ENCODE measurements at places on chromosomes 4 and X.
A peak's percentile ranks its signal among the peaks of the same experiment; 100 is the strongest.

DNA sequence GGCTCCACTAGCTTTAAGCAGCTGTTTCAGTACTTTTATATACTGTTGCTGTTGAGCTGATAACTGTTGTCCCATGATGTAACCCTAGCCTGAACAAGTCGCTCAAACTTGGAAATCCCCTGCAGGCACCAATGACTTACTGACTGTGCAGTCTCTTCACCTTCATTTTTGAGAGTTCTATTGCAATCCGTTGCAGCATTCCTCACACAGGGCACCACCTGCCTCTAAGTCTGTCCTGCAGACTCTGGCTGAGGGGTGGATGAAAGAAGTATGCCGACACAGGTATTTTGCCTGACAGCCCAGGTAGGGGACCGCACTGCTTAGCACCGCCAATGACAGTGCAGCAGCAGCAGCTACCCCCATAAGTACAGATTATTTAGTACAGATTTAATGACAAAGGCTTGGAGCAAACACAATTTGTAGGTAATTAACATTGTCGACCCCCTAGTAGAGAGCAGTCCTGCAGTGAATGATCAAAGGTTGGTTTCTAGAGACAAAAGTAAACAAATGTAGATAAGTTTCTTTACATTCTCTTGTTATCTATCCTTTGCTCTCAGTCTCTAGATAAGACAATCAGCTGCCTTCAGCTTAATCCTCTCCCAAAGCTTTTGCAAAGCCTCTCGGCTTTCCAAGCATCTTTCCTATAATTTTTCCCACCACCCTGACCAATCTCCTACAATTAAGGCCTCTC, 205.0 kb downstream of the PABPC4L start:
- no peak overlapping the region for H3K27ac ChIP-seq
- H3K4me1 ChIP-seq, result no peaks in the 10 kb centered on the region
- no peaks in the 10 kb centered on the region for H3K27me3 ChIP-seq
- DNase-seq, result no peak

- no peaks in the 10 kb centered on the region for H3K36me3 ChIP-seq
- no peak overlapping the region for H3K27ac ChIP-seq
- H3K4me3 ChIP-seq, result no peak overlapping the region
- peak; percentile 65 for DNase-seq
Measured at GRCh38 chrX:13898083-13898482, 81.2 kb upstream of the GPM6B start.

DNA sequence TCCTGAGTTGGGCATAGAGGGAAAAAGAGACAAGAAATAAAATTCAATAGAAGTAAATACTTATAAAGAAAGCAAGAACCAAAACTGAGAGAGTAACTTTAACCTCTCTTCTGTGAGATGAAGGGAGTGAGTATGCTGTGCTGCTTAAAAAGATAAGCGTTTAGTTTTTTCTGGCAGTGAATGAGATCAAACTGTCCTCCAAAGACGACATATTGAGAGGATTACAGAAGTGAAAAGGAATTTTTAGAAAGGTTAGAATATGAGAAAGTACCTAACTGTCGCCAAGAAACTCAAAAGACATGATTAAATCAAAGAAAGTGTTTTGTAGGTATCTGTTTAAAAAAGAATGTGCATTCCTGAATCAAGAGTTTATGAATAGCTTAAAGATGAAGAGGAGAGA, 16.0 kb downstream of the GAB1 start:
- peak overlapping the region; percentile 68 for H3K27ac ChIP-seq
- no peaks in the 10 kb centered on the region for H3K27me3 ChIP-seq
- H3K4me3 ChIP-seq, result peak overlapping the region; percentile 17
- no peaks in the 10 kb centered on the region for H3K36me3 ChIP-seq

GRCh38 chr4:93960916-93961315, 132.4 kb downstream of the ATOH1 start:
- DNase-seq, result no peak
- H3K27ac ChIP-seq, result no peak overlapping the region
- H3K4me1 ChIP-seq, result no peaks in the 10 kb centered on the region
- no peak overlapping the region for H3K4me3 ChIP-seq

DNA sequence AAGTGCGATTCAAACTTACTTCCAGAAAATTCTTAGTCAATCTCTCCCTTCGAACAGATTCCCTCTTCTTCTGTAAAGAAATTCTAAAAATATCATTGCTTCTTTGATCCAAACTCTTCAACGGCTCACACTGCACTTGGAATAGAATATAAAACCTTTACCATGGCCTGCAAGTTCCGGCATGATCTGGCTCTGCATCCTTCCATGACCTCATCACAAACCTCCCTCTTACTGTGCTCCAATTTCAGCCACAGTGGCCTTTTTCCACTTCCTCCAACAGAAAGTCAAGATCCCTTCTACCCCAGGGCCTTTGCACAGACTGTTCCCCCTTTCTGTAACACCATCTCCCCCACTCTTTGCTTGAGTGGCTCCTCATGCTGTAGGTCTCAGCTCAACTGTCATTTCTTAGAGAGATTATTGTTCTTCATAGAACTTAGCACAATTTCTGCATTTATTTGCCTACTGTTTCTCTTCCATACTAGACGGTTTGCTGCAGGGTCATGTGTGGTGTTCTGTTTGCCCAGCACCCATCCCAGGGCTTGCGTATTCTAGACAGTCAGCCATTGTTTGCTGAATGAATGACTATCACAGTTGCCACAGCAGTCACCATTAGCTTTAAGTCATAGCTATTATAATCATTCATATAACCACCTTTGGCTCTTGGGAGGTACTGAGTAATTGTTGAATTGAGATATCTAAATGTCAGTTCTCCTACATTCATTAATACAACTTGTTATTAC, 1.9 kb upstream of the STOX2 start:
- no peaks in the 10 kb centered on the region for H3K4me1 ChIP-seq
- no peak overlapping the region for H3K27ac ChIP-seq
- no peaks in the 10 kb centered on the region for H3K27me3 ChIP-seq

- no peak for DNase-seq
- H3K36me3 ChIP-seq, result no peaks in the 10 kb centered on the region
- H3K4me3 ChIP-seq, result no peak overlapping the region
- no peak overlapping the region for H3K27ac ChIP-seq
- H3K27me3 ChIP-seq, result no peaks in the 10 kb centered on the region
Measured at GRCh38 chr4:184262901-184263300, 45.2 kb upstream of the ENPP6 start.

DNA sequence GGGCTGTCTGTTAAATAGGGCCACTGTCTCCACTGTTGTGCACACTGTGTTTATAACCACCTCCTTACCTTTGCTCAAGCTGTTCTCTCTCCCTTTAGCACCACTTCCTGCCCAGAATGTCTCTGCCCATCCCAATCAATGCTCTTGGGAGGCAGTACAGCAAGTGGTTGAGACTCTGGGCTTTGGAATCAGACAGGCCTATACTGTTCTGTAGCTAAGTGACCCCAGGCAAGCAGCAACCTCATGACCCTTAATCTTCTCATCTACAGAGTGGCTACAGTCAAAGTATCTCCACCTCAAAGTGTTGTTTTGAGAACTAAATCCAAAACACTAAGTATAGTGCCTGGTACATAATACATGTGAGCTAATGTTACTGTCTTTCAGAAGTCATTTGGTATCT, 3.8 kb upstream of the TXK start:
- peaks cover 9% of the 10 kb centered on the region for H3K36me3 ChIP-seq
- H3K27me3 ChIP-seq, result no peaks in the 10 kb centered on the region
- H3K27ac ChIP-seq, result no peak overlapping the region
- peaks cover 9% of the 10 kb centered on the region for H3K4me1 ChIP-seq
- DNase-seq, result no peak

- H3K36me3 ChIP-seq, result no peaks in the 10 kb centered on the region
- no peak for DNase-seq
Measured at GRCh38 chrX:22141047-22141730, 109.1 kb downstream of the PHEX start.

DNA sequence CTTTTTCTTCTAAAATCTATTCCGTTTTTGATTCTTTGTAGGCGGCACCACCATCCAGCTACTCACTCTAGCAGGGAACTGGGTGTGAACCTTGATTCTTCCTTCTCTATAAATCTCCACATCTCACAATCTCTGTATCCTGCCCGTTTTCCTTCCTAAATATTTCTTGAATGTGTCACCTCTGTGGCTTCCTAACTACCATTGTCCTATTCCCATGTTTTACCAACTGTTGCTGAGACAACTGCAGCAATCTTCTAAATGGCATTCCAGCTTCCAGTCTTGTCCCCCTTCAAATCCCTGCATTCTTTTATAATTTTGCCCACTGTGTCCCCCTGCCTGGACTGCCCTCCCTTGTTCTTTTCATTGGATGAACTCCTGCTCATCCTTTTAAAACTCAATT, 641.3 kb downstream of the RPA4 start:
- no peaks in the 10 kb centered on the region for H3K4me1 ChIP-seq
- DNase-seq, result no peak
- no peak overlapping the region for H3K4me3 ChIP-seq
- no peaks in the 10 kb centered on the region for H3K27me3 ChIP-seq
- H3K36me3 ChIP-seq, result no peaks in the 10 kb centered on the region

GRCh38 chr4:27910227-27910626, 1049.6 kb downstream of the STIM2 start:
- H3K36me3 ChIP-seq, result no peaks in the 10 kb centered on the region
- H3K4me3 ChIP-seq, result no peak overlapping the region
- DNase-seq, result no peak
- no peak overlapping the region for H3K27ac ChIP-seq
- H3K27me3 ChIP-seq, result no peaks in the 10 kb centered on the region

- H3K27me3 ChIP-seq, result no peaks in the 10 kb centered on the region
- DNase-seq, result no peak
- H3K4me1 ChIP-seq, result no peaks in the 10 kb centered on the region
- H3K4me3 ChIP-seq, result no peak overlapping the region
- no peak overlapping the region for H3K27ac ChIP-seq
Measured at GRCh38 chr4:38930204-38930603, 62.6 kb downstream of the FAM114A1 start.

- DNase-seq, result peak; percentile 84
- no peaks in the 10 kb centered on the region for H3K27me3 ChIP-seq
- peak overlapping the region; percentile 89 for H3K4me3 ChIP-seq
- H3K36me3 ChIP-seq, result peaks cover 10% of the 10 kb centered on the region
Measured at GRCh38 chr4:70838666-70839588, 763 bp downstream of the GRSF1 start.

- no peak overlapping the region for H3K4me3 ChIP-seq
- H3K4me1 ChIP-seq, result no peaks in the 10 kb centered on the region
- H3K36me3 ChIP-seq, result no peaks in the 10 kb centered on the region
Measured at GRCh38 chrX:108064613-108065012, 19.7 kb downstream of the VSIG1 start.

DNA sequence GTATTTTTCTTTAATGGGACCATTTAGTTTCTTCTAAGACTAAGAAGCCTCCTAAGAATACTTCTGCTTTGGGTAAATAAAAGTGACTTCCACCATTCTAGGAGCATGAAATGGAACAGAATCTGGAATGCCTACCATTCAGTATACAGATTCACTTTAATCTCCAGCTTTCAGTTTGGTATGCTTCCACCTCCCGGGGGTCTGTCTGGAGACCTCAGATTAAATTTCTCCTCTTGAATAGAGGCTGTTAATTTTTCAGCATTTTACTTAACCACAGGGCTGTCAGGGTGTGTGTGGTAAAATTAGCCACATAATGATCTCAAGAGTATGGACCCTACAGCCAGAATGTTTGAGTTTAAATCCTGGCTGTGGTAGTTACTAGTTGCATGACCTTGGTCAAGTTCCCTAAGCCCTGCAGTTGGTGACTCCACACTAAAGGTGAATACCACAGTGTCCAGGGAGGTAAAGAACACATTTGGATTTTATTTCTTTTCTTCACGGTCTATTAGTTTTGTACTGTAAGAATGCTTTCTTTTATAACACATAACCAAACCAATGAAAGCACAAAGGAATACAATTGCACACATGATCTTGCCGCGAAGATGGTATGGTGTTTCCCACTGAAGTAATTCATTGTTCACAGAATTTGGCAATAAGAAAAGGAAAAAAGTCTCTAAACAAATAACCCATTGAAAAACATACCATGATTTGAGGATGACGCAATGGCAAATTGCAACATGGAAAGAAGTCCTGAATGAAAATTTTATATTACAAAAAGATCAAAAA, 37.3 kb upstream of the TRIM2 start:
- no peak for DNase-seq
- H3K27me3 ChIP-seq, result no peaks in the 10 kb centered on the region
- no peak overlapping the region for H3K4me3 ChIP-seq
- no peaks in the 10 kb centered on the region for H3K36me3 ChIP-seq

- DNase-seq, result no peak
- no peak overlapping the region for H3K27ac ChIP-seq
- H3K27me3 ChIP-seq, result no peaks in the 10 kb centered on the region
- H3K4me3 ChIP-seq, result no peak overlapping the region
- H3K4me1 ChIP-seq, result no peaks in the 10 kb centered on the region
- H3K36me3 ChIP-seq, result no peaks in the 10 kb centered on the region
Measured at GRCh38 chrX:23637187-23637586, 30.1 kb upstream of the PRDX4 start.

GRCh38 chr4:20353646-20354045, 101.9 kb downstream of the SLIT2 start:
- no peaks in the 10 kb centered on the region for H3K4me1 ChIP-seq
- no peak for DNase-seq
- no peak overlapping the region for H3K4me3 ChIP-seq
- H3K36me3 ChIP-seq, result no peaks in the 10 kb centered on the region
- no peak overlapping the region for H3K27ac ChIP-seq

- no peak overlapping the region for H3K27ac ChIP-seq
- no peaks in the 10 kb centered on the region for H3K27me3 ChIP-seq
- no peak for DNase-seq
- H3K4me3 ChIP-seq, result no peak overlapping the region
- H3K4me1 ChIP-seq, result no peaks in the 10 kb centered on the region
- no peaks in the 10 kb centered on the region for H3K36me3 ChIP-seq
Measured at GRCh38 chrX:135109554-135109953, 10.8 kb downstream of the ETDB start.

GRCh38 chrX:149494844-149495565, 10.1 kb downstream of the IDS start:
- no peak overlapping the region for H3K27ac ChIP-seq
- no peaks in the 10 kb centered on the region for H3K27me3 ChIP-seq
- DNase-seq, result no peak
- H3K4me1 ChIP-seq, result no peaks in the 10 kb centered on the region

GRCh38 chr4:75391489-75392166, 122.6 kb downstream of the RCHY1 start:
- no peak for DNase-seq
- H3K4me3 ChIP-seq, result no peak overlapping the region
- no peaks in the 10 kb centered on the region for H3K27me3 ChIP-seq
- H3K4me1 ChIP-seq, result no peaks in the 10 kb centered on the region
- no peak overlapping the region for H3K27ac ChIP-seq

DNA sequence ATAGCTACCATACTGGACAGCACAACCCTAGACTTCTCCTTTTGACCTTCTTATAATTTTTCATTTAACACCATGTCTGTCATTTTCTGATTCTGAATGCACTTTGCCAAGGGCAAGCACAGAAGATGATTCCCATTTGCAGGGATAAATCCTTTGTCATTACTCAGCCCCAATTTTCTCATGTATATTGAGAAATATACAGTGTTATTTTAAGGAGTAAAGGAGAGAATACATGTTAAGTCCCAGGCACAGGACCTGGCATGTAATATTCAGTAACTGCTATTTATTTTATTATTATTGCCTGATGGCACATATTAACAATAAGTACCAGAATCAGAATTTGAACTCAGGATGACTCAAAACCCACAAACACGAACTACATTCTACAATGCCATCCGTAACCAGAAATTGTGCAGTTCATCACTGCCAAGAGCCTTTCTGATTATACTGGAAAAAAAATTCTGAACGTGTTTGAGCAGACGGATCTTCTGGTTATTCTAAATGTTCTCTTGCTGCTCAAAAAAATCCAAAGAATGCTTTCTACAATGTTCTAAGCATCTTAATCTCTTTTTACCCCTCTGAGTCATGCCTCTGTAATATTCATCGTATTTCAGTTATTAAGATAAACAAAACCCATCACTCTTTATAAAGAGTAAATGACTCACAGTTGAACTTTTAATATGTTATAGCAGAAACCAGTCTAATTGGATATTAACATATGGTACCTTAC, 170.0 kb downstream of the MID1 start:
- H3K4me1 ChIP-seq, result no peaks in the 10 kb centered on the region
- H3K4me3 ChIP-seq, result no peak overlapping the region
- H3K36me3 ChIP-seq, result no peaks in the 10 kb centered on the region
- H3K27me3 ChIP-seq, result no peaks in the 10 kb centered on the region
